ENCODE measurements at places on chromosomes 7 and 10.

DNA sequence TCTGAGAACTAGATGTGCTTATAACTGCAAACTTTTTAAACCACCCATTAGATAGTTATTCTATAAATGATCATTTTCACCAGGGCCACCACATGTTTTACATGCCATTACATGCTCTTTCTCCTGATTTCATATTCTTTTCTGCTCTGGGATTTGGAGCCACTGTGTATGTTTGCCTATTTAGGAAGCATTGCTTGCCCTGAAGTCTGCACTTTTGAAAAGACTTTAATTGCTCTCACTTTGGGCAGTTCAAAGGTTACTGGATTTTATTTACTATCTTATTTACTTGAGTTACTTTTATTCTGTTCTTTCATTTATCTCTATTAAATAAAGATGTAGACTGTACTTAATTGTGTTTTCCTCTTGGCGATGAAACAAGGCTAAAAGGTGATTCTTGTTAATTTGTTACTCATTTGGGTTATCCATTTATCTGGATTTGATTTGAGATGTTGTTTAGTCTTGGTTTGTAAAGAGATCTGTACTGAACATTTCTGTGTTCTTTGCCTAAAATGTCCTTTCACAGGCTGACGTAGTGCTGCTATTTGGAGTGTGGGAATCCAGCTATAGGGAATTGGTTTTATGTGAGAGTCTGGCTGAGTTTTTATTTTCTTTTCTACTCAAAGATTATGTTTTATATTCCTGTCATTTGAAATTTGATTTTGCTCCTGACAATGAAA is 88.8 kb downstream of the SUGCT start:
- DNase-seq = no peak

- no peak for DNase-seq
Measured at GRCh38 chr7:157715938-157716280, 379.1 kb downstream of the DNAJB6 start.

- DNase-seq = no peak
Measured at GRCh38 chr7:27631391-27631790, 31.3 kb downstream of the HIBADH start.

DNA sequence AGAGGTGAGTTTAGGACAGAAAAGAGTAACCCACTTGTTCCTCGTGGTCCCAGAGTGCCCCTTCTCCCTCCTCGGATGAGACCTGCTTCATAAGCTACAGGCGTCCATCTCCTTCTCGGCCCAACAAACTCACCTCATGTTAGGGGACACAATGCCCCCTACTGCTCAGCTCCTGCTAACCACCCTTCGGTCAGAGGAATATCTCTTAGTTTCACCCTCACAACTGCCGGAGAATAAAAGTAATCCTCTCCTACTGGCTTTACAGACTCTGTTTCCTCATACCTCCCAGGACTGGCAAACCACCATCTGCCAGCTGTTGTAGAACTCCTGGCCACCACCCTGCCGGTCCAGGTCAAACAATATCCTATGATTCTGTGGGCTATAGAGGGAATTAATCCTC is 3.2 kb downstream of the AKR1B15 start:
- DNase-seq = no peak

DNA sequence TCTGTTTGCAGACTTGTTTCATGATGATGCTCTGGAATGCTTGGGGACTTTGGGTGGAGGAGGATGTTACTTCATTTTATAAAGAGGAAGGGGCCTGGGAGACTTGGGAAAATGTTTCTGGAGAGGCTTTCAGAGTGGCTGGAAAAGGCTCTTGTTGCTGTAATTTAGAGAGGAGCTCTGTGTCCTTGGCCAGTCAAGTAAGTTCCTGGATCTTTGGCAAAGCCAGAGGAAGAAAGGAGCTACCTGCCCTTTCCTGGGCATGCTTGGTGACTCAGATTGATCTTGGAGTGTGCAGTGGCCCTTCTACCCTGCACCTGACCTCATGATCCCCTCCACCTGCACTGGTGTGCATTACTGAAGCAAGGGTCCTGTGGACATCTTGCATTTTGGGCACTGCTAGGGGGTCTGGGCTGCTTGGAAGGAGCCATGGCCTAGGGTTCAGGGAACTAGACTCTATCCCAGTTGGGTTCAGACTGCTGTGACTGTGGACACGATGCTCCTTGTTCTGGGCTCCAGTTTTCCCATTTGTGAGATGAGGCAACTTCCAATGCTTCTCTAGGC is 56.1 kb downstream of the ADCYAP1R1 start:
- DNase-seq = no peak
